GM18507 (cell line): ENCODE measurements at places on chromosomes 12 and 14.

GRCh38 chr14:103209506-103209905, 86.2 kb downstream of the TNFAIP2 start:
- DNase-seq: no peak

DNA sequence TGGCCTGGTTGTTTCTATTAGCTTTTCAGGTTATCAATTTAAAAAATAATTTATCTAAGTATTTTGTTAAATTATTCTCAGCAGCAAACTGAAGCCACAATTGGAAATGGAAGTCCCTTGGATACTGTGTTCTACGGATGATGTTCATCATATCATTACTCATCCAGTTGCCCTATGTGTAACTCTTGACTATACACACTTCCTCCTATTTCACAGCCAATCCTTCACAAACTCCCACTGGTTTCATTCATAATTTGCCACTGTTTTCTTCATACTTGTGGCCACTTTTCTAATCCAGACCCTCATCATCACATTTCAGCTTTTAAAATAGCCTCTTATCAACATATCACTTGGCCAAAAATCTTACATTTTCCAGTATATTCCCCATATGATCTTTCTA, 84.0 kb downstream of the CATSPERB start:
- DNase-seq: no peak

- no peak for DNase-seq
Observed at GRCh38 chr14:91509083-91509877, 830 bp downstream of the PPP4R3A start.

- no peak for DNase-seq
Observed at GRCh38 chr12:114294303-114294685, 111.7 kb downstream of the TBX5 start.

- peak; percentile 65 for DNase-seq
Observed at GRCh38 chr12:2583091-2583497, 211.7 kb upstream of the FKBP4 start.

DNA sequence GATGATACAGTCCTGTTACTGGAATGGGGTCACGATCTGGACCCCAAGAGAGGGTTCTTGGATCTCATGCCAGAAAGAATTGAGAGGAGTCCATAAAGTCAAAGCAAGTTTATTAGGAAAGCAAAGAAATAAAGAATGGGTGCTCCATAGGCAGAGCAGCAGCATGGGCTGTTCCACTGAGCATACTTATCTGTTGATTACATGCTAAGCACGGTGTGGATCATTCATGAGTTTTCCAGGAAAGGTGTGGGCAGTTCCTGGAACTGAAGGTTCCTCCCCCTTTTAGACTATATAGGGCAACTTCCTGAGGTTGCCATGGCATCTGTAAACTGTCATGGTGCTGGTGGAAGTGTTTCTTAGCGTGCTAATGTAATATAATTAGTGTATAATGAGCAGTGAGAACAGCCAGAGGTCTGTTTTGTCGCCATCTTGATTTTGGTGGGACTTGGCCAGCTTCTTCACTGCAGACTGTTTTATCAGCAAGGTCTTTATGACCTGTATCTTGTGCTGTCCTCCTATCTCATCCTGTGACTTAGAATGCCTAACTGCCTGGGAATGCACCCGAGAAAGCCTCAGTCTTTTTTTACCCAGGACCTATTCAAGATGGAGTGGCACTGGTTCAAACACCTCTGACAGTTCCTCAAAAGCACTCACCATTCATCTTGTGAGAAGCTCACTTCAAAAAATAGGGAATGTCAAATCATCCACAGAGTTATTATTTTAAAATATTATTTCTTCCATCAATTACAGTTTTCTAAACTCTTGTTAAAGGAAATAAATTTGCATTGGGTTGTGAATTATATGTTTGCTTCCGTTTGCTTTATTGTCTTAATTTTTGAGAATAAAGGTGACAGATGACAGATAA, 1358.8 kb upstream of the TMEM132C start:
- DNase-seq: no peak

GRCh38 chr12:56115329-56115728, 1.1 kb upstream of the RPL41 start:
- DNase-seq: no peak

- DNase-seq: peak; percentile 12
Observed at GRCh38 chr14:65847075-65847847, 434.7 kb downstream of the FUT8 start.

GRCh38 chr12:93547778-93548177, 24.7 kb upstream of the SOCS2 start:
- no peak for DNase-seq

- no peak for DNase-seq
Observed at GRCh38 chr12:71599210-71599609, 64.4 kb downstream of the ZFC3H1 start.

DNA sequence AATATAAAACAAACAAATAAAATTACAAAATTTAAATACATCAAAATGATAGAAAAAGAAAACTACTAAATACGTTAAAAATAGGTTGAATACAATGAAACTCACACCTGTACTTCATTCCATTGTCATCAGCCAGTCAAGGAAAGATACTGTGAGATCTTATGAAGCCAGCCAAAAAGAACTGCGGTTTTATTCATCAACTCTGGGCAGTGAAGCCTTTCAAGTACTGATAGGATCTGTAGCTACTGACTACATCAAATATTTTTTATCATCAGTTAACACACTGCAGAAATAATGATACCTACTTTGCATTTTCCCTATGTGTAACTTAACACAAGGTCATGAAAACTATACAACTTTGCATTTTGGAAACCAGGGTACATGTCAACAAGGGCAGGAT, 46.3 kb upstream of the FAR2 start:
- DNase-seq: no peak

GRCh38 chr12:80352474-80352873, 91.6 kb upstream of the PTPRQ start:
- DNase-seq: no peak

DNA sequence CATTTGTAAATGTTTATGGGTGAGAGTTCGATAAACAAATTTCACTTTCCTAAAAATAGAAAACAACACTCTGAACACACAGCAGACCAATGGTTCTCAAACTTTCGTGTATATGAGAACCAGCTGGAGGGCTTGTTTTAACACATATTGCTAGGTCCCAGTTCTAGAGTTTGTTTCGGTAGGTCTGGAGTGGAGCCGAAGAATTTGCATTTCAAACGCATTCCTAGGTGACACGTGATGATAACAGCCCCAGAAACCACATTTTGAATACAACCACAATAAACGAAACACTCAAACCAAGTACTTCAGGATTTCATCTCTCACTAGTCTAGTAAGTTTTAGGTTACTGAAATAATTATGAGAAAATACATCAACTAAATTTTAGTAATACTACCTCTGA, 17.1 kb downstream of the SEC23A start:
- DNase-seq: no peak

DNA sequence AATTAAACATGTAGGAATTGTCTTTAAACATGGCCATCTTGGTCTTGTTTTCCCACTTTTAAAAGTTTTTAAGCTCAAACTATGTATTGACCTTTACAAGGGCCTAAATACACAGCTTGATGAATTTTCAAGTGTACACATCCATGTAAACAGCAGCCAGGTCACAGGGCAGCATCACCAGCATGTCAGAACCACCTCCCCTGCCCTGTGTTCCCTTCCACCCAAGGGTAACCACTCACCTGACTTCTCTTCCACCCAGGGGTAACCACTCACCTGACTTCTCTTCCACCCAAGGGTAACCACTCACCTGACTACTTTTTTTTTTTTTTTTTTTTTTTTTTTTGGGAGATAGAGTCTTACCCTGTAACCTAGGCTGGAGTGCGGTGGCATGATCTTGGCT, 4.6 kb downstream of the FBXW8 start:
- no peak for DNase-seq

DNA sequence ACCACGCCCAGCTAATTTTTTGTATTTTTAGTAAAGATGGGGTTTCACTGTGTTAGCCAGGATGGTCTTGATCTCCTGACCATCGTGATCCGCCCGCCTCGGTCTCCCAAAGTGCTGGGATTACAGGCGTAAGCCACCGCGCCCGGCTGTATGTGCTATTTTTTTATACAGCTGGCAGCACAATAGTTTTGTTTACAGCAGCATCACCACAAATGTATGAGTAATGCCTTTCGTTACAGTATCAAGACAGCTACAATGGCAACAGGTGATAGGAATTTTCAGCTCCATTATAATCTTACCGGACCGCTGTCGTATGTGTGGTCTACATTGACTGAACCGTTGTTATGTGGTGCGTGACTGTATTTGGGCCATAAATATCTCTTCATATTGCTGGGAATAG, 11.6 kb upstream of the MDM2 start:
- no peak for DNase-seq

DNA sequence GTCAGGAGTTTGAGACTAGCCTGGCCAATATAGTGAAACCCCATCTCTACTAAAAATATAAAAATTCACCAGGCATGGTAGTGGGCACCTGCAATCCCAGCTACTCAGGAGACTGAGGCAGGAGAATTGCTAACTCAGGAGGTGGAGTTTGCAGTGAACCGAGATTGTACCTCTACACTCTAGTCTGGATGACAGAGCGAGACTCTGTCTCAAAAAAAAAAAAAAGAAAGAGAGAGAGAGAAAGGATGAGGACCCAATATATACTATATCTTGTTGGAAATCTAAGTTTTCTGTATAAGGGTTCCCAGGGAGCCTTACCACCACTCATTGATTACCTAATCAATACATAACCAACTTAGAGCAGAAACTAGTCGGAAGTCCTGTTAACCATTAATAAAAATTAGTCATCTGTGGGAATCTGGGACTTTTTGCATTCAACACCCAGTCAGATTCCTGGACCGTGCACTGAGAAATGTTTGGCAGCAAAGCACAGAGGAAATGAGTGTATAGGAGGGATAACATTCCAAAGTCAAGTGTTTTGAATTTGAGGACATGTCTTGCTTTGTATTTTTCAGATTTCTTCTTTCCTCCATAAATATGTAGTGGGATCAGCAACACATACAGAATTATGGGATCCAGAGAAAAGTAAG, 44.8 kb upstream of the NR2C1 start:
- DNase-seq: no peak

- DNase-seq: no peak
Observed at GRCh38 chr12:71152851-71153250, 4.9 kb downstream of the TSPAN8 start.

GRCh38 chr12:66495709-66496108, 183.2 kb downstream of the GRIP1 start:
- no peak for DNase-seq
